Mesothelial cell of epicardium (in vitro differentiated cells): ENCODE measurements at places on chromosomes 4 and X. TPM values are rescaled to one million over a fixed set of nuclear protein-coding genes. Genes with fewer than 3 reads are reported as not detected.

DNA sequence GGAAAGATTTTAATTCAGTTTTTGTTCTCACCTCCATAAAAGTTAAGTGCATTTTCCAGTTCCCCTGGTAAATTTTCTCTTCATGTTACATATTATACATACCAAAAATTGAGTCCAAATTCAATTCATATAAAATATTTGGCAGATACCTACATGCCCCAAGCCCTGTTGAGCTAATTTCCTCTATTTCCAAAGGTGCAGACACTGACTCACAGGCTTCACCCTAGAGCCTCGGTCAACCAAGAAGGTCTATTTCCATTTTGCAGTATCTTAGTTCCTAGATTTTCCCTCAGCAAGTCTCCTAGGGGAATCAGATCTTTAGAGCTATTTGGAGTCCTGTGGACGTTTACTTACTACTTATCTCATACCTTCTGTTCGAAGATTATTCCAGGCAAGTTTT, 174.4 kb downstream of the TSPAN5 start:
- no peak overlapping the region for H3K4me3 ChIP-seq
- DNase-seq, result no peak
- H3K4me1 ChIP-seq, result no peaks in the 10 kb centered on the region

GRCh38 chr4:9859810-9860209, 78.4 kb downstream of the DRD5 start:
- no peaks in the 10 kb centered on the region for H3K4me1 ChIP-seq
- H3K27ac ChIP-seq, result no peak overlapping the region
- no peak for DNase-seq
- H3K36me3 ChIP-seq, result no peaks in the 10 kb centered on the region
- H3K4me3 ChIP-seq, result no peak overlapping the region
- peaks cover 4% of the 10 kb centered on the region for H3K27me3 ChIP-seq

LYAR gene
- total RNA-seq, result 12.6 to 13.2 TPM (median 12.8 TPM) in 3 replicates

DNA sequence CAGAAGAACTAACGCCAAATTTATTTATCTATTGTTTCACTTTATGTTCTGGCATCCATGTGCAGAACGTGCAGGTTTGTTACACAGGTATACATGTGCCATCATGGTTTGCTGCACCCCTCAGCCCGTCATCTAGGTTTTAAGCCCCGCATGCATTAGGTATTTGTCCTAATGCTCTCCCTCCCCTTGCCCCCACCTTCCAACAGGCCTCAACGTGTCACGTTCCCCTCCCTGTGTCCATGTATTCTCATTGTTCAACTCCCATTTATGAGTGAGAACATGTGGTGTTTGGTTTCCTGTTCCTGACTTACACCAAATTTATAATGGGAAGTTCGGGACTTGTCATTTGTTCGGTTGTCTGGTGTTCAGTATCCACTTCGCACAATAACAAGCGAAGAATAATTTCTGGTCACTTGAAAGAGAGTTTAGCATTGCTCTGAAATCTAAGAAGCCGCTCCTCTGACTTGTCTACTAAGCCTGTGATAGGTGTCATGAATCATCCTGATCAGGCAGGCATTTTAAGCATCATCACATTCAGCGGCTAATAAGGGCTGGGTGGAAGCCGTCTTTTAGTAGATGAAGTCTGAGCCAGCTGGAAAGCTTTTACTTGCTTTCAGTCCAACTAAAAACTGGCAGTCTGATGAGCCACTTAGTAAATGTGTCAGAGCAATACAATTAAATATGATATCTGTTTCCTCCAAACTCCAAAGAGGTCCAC, 1065.7 kb upstream of the PABPC4L start:
- DNase-seq, result no peak
- H3K4me3 ChIP-seq, result no peak overlapping the region
- H3K36me3 ChIP-seq, result no peaks in the 10 kb centered on the region
- H3K4me1 ChIP-seq, result peaks cover 3% of the 10 kb centered on the region
- no peaks in the 10 kb centered on the region for H3K27me3 ChIP-seq
- no peak overlapping the region for H3K27ac ChIP-seq

SCRG1 gene
- 0.42 to 0.47 TPM (median 0.44 TPM) in 3 replicates for total RNA-seq

SMPX gene
- 2.7 to 3.5 TPM (median 3.1 TPM) in 3 replicates for total RNA-seq

GRCh38 chrX:99495453-99495852, 914.6 kb downstream of the PCDH19 start:
- no peaks in the 10 kb centered on the region for H3K27me3 ChIP-seq
- H3K4me1 ChIP-seq, result no peaks in the 10 kb centered on the region
- no peaks in the 10 kb centered on the region for H3K36me3 ChIP-seq
- no peak overlapping the region for H3K27ac ChIP-seq

- no peak overlapping the region for H3K4me3 ChIP-seq
- peaks cover 16% of the 10 kb centered on the region for H3K4me1 ChIP-seq
- DNase-seq, result no peak
- H3K27me3 ChIP-seq, result no peaks in the 10 kb centered on the region
- no peaks in the 10 kb centered on the region for H3K36me3 ChIP-seq
These were observed 443.1 kb upstream of the PITX2 start for GRCh38 chr4:111066001-111066400.

- no peaks in the 10 kb centered on the region for H3K36me3 ChIP-seq
- H3K4me1 ChIP-seq, result peaks cover 5% of the 10 kb centered on the region
- no peaks in the 10 kb centered on the region for H3K27me3 ChIP-seq
These were observed 192.2 kb downstream of the KCTD8 start for GRCh38 chr4:44256414-44256813.
